ENCODE measurements at places on chromosomes 4 and X.
A peak's percentile ranks its signal among the peaks of the same experiment; 100 is the strongest.

- no peak for DNase-seq
These were observed 41.5 kb downstream of the SETD7 start for GRCh38 chr4:139514382-139515059.

GRCh38 chr4:176193938-176194337 lies 1.4 kb downstream of the SPATA4 start:
- no peak for DNase-seq

DNA sequence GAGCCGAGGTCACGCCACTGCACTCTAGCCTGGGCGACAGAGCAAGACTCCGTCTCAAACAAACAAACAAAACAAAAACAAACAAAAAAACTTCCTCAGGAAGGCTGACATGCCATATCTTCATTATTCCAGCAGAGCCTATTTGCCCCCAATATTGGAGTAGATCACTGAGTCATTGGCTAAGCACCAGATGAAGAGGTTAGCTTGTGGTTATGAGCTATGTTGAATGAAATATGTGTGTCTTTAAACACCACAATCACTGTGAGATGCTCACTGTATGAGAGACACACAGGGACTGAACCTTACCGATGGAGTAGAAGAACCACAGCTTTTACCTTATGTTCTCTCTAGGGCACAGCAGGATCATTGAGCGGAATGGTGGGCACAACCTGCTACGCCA lies 122.1 kb upstream of the EOLA2 start:
- no peak for DNase-seq

- no peak for DNase-seq
These were observed 153.1 kb downstream of the NPNT start for GRCh38 chr4:106048250-106048971.

GRCh38 chr4:76211769-76212708 lies 1.6 kb downstream of the SCARB2 start:
- no peak for DNase-seq

GRCh38 chr4:117010671-117011070 lies 74.7 kb downstream of the TRAM1L1 start:
- no peak for DNase-seq

GRCh38 chr4:26257850-26258249 lies 63.0 kb upstream of the RBPJ start:
- DNase-seq: no peak

DNA sequence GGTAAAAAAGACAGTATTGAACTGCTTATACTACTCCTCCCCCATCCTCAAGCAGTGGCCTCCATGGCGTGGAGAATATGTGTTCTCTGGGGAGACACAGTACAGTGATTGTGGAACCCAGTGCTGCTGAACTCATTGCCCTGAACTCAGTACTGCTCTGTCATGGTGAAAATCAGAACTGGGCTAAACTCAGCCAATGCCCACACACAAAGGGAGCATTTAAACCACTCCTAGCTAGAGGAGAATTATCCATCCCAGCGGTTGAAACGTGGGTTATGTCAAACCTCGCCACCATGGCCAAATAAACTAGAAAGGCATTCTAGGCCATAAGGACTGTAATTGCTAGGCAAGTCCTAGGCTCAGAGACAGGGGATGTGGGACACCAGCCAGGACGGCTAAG lies 131.8 kb downstream of the SPOCK3 start:
- no peak for DNase-seq

DNA sequence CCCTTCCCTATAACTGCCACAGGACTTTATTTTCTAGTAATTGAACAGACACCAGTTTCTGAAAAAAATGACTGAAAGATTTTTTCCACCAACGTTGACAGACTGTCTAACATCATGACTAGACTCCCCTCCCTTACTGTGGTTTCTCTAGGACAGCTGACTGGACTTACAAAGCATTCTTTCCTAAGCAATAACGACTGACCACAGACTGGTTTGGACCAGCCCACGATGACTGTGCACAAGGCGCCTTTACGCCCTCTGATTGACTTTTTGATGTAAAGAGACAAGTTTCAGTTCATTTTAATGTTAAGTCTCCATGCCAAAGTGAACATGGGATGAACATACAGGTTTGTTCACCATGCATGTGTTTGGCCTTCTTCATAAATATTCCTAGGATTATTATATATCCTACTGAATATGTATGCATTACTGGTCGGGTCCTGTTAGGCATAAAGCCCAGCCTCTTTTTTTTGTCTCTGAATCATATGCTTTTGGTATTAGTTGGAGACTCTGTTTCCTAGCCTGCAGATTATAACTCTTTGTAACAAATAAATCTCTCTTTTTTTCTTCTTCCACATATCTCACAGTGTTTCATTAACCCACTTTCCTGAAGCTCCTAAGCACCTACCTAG lies 50.5 kb upstream of the UGT2B4 start:
- no peak for DNase-seq

GRCh38 chr4:143390764-143391163 lies 54.1 kb downstream of the GAB1 start:
- DNase-seq: no peak

- peak; percentile 95 for DNase-seq
These were observed at the start of gene NR3C2 for GRCh38 chr4:148441986-148442831. Gene NR3C2, minus strand, starts transcription at chr4:148442414.

Measured in HS-27A (cell line).